Endothelial cell of umbilical vein (primary cell): ENCODE measurements at places on chromosomes 7 and 10.

GRCh38 chr10:12018438-12019282 is 23.9 kb downstream of the UPF2 start:
- no peak for DNase-seq

DNA sequence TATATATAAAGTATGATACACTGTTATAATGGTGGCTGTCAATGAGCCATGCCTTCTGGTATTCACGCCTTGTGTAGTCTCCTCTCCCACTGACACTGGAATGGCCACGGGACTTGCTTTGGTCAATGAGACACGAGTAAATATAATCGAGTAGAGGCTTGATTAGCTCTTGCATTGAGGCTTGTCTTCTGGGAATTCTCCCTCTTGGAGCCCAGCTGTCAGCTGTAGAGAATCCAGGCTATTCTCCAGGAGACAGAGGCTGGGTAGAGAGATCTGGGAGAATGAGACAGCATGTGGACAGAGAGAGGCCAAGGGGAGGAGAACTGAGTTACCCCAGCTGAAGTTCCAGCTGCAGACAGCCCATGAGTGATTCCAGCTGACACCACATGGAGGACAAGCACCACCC is 25.2 kb upstream of the PLCE1 start:
- DNase-seq: no peak

DNA sequence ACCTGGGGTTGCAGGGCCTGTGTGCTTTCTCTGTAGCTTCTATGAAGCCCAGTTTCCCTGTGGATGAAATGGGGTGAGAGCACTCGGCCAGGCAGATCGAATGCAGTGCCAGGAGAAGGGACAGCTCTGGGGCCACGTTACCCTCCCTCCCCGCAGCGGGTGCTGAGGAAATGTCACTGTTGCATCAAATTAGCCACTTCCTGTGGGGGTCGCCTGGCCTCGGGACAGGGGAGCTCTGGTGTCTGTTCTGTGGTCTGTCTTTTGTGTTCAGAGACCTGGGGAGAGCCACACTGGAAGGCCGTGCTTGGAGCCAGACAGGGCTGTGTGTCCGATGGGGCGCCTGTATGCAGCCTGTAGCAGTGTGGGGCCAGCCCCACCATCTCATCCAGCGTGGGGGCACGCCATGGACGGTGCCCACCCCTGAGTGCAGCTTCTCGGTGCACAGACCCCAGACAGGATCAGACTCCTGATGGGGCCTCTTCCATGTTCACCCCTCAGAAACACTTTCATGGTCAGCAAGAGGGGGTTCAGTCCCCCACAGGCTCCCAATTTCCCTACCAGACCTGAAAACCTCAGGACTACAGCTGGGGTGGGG is 13.6 kb downstream of the TTYH3 start:
- no peak for DNase-seq

- DNase-seq: no peak
These were observed 183.2 kb downstream of the AUTS2 start for GRCh38 chr7:69781412-69781846.

DNA sequence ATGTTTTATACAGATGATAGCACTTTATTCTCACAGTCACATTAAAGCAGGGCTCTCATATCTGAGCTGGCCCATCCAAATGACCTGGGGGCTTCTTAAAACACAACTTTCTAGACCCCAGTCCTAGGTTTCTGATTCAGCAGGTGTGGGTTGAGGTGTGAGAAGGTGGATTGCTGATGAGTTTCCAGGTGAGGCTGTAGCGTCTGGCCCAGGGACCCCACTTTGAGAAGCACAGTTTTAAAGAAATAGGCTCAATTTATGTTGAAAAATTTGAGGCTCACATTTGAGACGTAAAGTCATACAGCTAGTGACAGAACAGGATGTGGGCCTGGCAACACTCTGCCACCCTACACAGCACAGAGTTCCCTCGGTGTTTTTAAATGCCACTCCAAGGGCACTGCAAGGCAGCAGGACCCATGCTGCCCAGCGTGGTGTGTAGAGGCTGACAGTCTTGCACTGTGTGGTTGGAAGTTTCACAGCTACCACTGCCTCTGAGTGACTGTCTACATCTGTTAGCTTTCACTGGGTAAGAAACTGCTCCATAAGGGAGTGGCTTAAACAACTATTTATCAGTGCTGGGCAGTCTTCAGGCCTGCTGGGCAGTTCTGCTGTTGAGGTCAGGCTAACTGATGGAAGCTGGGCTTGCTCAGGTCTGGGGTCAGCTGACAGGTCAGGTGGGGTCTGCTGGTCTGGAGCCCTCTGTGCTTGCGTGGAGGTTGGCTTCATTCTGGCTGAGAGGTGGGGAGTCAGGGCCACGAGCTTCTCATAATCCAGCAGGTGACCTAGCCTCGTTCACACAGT is 319.7 kb downstream of the CXCL12 start:
- DNase-seq: no peak

DNA sequence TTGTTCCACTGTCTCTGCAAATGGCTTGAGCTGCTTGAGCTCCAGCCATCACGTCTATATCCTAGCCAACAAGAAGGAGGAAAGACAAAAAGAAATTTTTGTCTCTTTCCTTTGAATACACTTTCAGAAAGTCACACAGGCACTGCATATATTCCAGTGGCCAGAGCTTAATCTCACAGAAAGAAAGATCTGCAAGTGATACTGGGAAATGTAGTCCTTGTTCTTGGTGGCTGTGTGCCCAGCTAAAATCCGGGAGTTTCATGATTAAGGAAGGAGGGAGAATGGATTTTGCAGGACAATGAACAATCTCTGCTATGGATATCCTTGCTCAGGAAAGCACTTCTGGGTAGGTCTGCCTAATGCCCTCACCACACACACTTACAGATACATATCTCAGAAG is 19.5 kb upstream of the DLG5 start:
- DNase-seq: peak; percentile 58

- DNase-seq: no peak
These were observed 82.0 kb downstream of the ABLIM1 start for GRCh38 chr10:114576132-114576487.

DNA sequence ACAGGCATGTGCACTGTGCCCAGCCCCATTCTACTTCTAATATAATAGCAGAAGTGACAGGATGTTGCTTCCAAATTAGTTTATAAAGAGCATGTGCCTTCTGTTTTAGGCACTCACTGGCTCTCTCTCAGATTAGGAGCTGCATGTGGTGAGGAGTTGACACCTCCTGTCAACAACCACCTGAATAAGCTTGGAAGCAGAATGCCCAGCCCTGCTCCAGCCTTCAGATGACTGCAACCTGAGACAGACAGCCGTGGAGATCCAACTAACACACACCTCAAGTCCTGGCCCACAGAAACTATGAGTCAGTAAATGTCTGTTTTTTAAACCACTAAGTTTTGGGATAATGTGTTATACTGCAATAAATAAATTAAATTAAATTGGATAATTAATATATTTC is 54.5 kb downstream of the PARD3 start:
- no peak for DNase-seq

DNA sequence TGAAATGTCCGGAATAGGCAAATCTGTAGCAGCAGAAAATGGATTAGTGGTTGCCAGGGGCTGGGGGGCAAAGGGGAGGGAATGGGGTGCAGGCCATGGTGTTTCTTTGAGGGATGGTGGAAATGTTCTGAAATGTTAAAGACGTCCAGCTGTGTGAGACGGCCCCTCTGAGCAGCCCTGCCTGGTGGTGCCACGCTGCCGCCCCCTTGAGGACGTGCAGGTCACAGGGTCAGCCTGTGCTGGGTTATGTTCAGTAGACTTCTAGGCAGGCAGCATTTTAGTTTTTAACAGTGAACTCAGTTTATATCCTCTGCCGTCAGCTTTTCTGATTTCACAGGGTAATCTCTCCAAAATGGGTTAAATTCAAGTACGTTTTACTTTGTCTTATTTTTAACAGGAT is 9.4 kb downstream of the NUB1 start:
- no peak for DNase-seq

DNA sequence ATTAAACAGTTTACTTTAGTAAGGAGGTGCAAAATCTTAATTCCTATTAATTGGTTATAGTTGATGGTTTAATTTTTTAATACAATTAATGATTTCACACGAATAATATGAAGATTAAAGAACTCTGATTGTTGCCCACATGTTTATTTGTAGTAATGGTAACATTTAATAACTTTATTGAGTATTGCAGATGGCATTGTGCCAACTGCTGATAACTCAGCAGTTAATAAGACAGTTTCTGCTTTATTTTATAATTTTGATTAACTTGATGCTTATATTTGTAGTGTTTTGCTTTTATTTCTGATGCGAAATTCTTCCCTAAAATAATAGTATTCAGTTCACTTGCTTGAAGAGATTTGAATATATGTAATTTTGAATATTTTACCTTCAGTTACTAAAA is 2.8 kb downstream of the DNAJB9 start:
- DNase-seq: no peak

DNA sequence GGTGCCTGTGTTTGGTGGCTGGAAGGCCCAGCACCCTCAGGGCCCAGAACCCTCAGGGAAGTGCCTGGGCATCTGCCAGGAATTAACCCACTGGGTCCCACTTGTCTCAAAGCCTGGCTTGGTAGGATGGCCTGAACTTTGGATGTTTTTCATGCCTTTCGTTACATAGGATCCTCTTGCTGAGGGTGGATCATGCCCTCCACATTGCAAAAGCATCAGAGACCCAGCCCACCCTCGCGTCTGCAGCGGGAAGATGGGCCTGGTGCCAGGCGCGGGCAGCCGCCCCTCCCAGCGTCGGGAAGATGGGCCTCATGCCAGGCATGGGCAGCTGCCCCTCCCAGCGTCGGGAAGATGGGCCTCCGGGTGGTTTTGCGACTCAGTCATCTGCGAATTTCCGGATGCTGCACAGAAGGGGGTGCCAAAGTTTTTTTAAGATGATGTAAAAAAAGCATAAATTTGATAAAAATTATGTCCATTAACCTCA is 51.9 kb upstream of the PRKAR1B start:
- DNase-seq: peak; percentile 37

DNA sequence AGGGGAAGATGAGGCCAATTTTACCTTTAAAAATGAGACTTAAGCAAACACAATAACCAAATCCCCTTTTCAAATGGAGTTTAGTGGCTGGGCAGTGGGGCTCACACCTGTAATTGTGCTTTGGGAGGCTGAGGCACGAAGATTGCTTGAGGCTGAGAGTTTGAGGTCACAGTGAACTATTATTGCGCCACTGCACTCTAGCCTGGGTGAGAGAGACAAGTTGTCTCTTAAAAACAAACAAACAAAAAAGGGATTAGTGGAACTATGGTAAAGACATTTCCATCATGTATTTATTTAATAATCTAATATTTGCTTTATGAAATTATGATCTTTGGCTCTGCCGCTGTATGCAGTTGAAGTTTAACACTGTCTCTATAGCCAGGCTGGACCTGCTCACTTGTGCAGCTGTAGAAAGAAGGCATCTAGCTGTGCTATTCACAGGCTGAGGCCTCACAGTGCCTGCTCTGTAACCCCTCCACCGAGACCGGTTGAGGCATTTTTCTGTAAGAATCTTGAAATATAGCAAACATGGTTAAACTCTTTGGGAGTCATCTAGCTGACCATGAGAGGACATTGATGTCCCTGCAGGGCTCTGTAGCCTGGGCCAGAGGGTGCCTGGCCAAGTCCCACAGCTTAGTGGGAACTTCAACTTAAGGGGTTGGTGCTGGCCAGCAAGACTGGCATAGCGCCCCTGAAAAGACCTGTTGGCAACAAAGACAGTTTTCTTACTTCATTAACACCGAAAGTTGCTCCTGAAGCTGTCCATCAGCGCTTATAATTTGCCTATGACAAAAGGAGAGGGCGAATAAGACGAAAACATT is 131.8 kb downstream of the BMPER start:
- DNase-seq: no peak

DNA sequence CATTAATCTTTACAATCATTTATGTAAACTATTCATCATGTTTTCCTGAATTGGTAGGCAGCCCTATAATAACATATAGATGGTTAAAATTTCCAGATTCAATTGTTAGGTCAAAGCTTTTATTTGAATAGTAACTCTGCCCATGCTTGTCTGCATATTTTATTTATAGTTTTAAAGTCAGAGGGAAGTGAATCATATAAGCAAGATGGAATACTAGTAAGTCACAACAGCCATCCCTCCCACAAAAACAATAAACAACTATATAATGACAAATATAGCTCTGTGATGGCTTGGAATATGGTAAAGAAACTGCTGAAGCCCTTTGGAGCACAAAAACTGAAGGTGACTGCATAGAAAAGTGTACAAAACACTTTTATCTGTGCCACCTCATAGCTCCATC is 156.3 kb upstream of the TMEM106B start:
- no peak for DNase-seq

DNA sequence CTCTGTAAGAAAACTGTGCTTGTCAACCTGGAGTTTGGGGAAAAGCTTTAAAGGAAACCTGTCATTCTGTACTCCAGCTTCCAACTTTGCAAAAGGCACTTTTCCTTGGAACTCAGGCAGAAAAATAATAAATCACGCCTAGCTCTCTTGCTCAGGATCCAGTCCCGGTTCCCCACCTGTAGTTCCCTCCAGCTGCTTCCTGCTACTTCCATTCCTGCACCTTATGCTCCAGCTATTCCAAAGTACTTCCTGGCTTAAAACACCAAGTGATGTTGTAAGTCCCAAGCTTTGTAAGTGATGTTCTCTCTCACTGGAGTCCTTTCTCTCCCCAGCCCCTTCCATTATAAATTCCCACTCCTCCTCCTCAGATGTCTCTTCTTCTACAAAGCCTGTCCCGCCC is 98.6 kb downstream of the GRM8 start:
- DNase-seq: no peak

GRCh38 chr10:21668831-21669230 is 134.8 kb downstream of the MLLT10 start:
- no peak for DNase-seq

GRCh38 chr7:1555046-1555812 is 776 bp downstream of the TMEM184A start:
- peak; percentile 28 for DNase-seq

- peak; percentile 46 for DNase-seq
These were observed 178.2 kb upstream of the KLF6 start for GRCh38 chr10:3963191-3963673.

DNA sequence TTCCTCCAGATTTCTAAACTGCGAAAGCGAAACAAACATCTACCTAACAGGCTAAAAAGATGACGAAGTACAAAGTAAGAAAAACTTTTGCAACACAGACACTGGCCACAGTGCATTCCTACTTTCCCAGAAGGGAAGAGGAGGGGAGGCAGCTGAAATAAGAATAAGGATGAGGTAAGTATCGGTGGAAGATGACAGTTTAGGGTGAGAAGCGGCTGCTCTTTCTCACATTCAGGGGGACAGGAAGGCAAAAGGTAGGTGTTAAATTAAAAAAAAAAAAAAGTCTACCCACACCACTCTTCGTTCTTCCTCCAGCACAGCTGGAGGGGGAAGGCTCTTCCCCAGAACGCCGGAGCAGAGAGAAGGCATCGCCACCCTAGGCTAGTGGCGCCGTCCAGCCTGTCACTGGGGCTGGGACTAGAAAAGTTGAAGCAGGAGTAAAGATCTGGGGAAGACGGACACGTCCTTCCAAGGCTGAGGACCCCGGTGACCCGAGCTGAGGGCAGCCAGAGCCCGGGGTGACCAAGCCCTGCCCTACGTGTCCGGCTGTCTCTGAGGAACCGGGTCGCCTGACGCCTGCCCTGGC is 846 bp downstream of the DNAJC1 start:
- no peak for DNase-seq

- no peak for DNase-seq
These were observed 14.8 kb downstream of the CYP3A7 start for GRCh38 chr7:99719996-99720769.

GRCh38 chr10:71590781-71591350 is 128.7 kb downstream of the C10orf105 start:
- DNase-seq: no peak
